ENCODE measurements at places on chromosomes 11 and 22. TPM values are rescaled to one million over a fixed set of nuclear protein-coding genes. Genes with fewer than 3 reads are reported as not detected.

DNA sequence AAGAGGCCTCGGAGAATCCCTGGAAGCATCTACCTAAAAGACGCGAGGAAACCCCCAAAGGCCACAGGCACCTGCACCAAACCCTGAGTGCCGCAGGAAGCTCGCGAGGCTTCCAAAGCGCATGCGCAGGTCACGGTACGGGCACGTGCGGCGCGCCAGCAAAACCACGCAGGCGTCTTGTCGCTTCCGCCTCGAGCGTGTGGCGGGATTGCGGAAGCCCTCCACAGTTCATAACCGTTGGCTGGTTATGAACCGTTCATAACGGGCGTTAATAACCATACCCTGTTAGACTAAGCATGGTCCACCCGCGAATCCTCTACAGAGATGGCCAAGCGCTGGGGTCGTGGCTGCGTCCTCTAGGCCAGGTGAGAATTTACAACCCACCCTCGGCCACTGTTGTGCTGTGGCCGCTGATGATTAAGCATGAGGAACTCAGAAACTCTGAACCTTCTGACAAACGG, 46.4 kb downstream of the MORC2 start:
- peaks cover 2% of the 10 kb centered on the region for H3K4me1 ChIP-seq
- H3K4me3 ChIP-seq, result peak overlapping the region; percentile 37
- peak; percentile 10 for DNase-seq

- peak within 1 kb of the TSS; percentile 70 for H3K27ac ChIP-seq
- H3K4me1 ChIP-seq, result peaks cover 37% of the 10 kb centered on the region
- no peak for DNase-seq
- peaks cover 15% of the 10 kb centered on the region for H3K36me3 ChIP-seq
Measured at GRCh38 chr11:67289226-67289650, at the start of gene ANKRD13D. ANKRD13D (plus strand) TSS chr11:67289303; CDS start chr11:67289461, 158 bp downstream.

GRCh38 chr11:123567466-123567865, 87.0 kb downstream of the SCN3B start:
- H3K4me3 ChIP-seq, result no peak overlapping the region
- no peaks in the 10 kb centered on the region for H3K27me3 ChIP-seq
- H3K4me1 ChIP-seq, result no peaks in the 10 kb centered on the region
- DNase-seq, result no peak

- no peak for DNase-seq
- H3K4me3 ChIP-seq, result no peak overlapping the region
- no peaks in the 10 kb centered on the region for H3K4me1 ChIP-seq
- no peaks in the 10 kb centered on the region for H3K27me3 ChIP-seq
- no peak overlapping the region for H3K27ac ChIP-seq
Measured at GRCh38 chr22:28466399-28466798, 213.2 kb downstream of the TTC28 start.

Gene ADM2
- 23.0 TPM for total RNA-seq

Gene TP53AIP1
- total RNA-seq, result not detected

Gene RTN4RL2
- total RNA-seq, result 0.50 TPM

DNA sequence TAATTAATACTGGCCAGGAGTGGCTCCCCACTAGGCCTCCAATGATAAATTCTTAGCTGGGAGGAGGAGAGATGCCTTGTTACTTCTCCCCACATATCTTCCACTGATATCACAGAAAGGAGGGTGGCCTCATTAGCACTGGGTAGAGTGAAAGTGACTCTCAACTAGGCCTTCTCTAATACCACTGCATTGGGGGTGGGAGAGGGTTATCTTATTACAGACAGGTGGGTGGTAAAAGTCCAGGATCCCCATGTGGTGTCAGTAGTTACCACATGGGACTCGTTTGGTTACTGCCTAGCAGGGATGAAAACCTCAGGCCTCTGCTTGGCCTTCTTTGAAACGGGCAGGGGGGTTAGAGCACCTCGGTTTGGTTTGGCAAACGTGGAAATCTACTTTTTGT, 167.3 kb downstream of the UVRAG start:
- H3K27me3 ChIP-seq, result no peaks in the 10 kb centered on the region
- H3K4me1 ChIP-seq, result no peaks in the 10 kb centered on the region
- H3K36me3 ChIP-seq, result no peaks in the 10 kb centered on the region
- no peak for DNase-seq

GRCh38 chr11:31529701-31530100, 20.1 kb downstream of the ELP4 start:
- DNase-seq, result no peak
- H3K4me3 ChIP-seq, result no peak overlapping the region
- H3K36me3 ChIP-seq, result no peaks in the 10 kb centered on the region
- H3K27ac ChIP-seq, result no peak overlapping the region

Gene UBTFL1
- not detected for total RNA-seq

Gene OR2D2
- not detected for total RNA-seq

DNA sequence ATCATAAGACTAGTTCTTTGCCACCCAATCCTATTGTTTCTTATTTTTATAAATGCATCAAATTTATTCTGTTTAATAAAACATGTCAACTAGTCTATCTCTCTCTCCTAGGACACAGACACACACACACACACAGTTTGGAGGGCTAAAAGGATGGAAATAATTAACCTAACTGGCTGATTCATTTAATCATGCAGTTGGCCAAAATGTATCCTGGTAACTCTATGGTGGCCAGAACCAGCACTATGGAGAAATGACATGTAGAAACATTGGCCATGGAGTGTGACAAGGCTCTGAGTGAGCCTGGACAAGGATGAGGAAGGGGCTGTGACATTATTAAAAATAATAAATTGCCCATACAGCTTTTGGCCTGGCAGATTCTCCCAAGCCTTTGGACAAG, 64.1 kb downstream of the CLPB start:
- H3K36me3 ChIP-seq, result no peaks in the 10 kb centered on the region
- no peak overlapping the region for H3K27ac ChIP-seq
- no peak overlapping the region for H3K4me3 ChIP-seq

GRCh38 chr11:46679241-46680163, 20.9 kb downstream of the ARHGAP1 start:
- no peaks in the 10 kb centered on the region for H3K27me3 ChIP-seq
- peaks cover 22% of the 10 kb centered on the region for H3K36me3 ChIP-seq
- no peak overlapping the region for H3K27ac ChIP-seq
- DNase-seq, result no peak
